Neural progenitor cell (in vitro differentiated cells): ENCODE measurements at places on chromosomes 7 and 10.
A peak's percentile ranks its signal among the peaks of the same experiment; 100 is the strongest.

- DNase-seq = no peak
Observed at GRCh38 chr10:35347121-35347562, 10.8 kb downstream of the CCNY start.

DNA sequence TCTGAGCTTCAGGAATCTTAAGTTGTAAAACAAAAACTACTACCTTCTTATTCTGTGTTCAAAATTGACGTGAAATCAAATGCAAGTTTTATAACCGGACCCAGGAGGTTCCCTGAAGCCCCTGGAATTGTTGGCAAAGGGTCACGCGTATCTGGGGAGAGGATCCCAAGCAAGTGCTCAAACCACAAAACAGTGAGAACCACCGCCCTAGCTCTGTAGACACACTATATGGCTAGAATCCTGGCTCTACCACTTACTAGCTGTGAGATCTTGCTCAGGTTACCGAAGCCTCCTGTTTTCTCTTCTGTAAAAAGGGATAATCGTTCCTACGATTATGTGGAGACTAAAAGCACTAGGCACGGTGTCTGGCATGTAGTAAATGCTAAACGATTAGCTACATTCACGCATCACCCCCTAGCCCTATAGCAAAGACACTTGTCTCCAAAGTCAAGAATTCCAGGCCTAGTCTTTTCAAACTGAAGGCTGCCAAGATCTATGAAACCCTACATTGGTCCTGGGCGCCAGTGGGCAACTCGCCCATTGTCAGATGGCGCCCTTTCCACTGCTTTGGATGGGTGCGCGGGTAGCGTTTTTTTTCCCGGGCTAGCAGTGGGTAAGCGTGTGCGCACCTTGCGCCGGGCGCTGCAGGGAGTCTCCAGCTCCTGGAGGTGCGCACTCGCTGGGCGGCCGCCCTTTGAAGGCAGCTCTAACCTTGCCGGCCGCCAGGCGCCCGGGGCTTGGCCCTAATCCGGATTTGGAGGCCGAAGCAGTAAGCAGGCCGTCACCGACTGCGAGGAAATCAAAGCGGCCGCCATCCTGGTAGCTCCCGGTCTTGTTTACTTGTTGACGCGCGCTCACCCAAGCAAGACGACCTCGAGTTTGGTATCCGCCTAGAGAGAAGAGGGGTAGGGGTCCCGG, 11.6 kb upstream of the NKX2-3 start:
- peak; percentile 91 for DNase-seq

GRCh38 chr7:105826143-105826542, 50.3 kb downstream of the ATXN7L1 start:
- no peak for DNase-seq

GRCh38 chr7:142180426-142180825, 68.9 kb downstream of the MGAM2 start:
- DNase-seq = no peak

- DNase-seq = no peak
Observed at GRCh38 chr10:97200616-97201015, 14.9 kb upstream of the SLIT1 start.

GRCh38 chr7:17041324-17041723, 159.5 kb upstream of the AGR3 start:
- no peak for DNase-seq

- DNase-seq = no peak
Observed at GRCh38 chr10:132427006-132427771, 30.2 kb downstream of the PWWP2B start.

DNA sequence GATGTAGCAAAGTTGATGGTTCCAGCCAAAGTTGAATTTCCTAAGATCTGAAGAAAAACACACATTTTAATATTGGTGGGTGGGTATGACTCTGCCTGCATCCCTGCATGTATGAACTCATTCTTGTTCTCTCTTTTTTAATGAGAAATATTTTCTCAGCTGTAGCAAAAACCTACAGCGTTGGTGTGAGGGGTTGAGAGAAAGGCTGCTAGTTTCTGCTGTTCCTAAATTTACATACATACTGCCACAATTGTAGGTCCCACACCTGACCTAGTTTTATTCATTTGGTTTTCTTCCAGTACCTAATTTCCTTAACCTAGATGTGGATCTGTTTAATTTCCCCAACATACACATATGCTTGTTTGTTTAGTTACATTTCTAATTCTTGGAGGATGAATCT, 4.6 kb downstream of the AGFG2 start:
- no peak for DNase-seq
